ENCODE measurements at places on chromosomes 13 and 19.

- no peak for DNase-seq
Measured at GRCh38 chr19:27752530-27753184, 1460.3 kb downstream of the UQCRFS1 start.

- no peak for DNase-seq
Measured at GRCh38 chr19:55238030-55238429, 9.5 kb upstream of the TMEM86B start.

- no peak for DNase-seq
Measured at GRCh38 chr19:7654401-7654800, 14.4 kb upstream of the RETN start.

- DNase-seq = no peak
Measured at GRCh38 chr19:10861103-10861651, 10.2 kb upstream of the CARM1 start.

GRCh38 chr13:69092615-69093322 is 1014.9 kb upstream of the ATXN8OS start:
- no peak for DNase-seq

GRCh38 chr13:33480561-33480960 is 195.0 kb upstream of the STARD13 start:
- DNase-seq = no peak

- DNase-seq = no peak
Measured at GRCh38 chr13:32310134-32310706, 4.9 kb downstream of the ZAR1L start.

GRCh38 chr19:19997656-19998268 is 41.5 kb downstream of the ZNF682 start:
- peak; percentile 1 for DNase-seq

DNA sequence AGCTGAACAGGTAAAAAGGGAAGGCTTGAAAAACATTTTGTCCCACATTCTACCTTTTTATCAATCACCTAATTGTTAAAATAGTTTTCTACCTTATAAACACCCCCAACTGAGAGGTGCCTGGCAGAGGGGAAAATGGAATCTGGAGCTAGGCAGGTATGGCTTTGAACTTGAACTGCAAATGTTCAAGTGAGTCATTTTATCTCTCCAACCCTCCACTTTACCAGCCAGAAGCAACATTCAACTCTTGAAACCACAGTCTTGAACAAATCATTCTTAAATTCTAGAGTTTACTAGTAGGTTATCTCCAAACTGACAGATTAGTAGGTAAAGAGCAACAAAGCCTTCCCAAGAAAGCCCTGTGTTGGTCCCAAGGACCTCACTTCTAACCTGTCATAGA is 116.9 kb downstream of the ABCC4 start:
- no peak for DNase-seq

GRCh38 chr13:98580420-98580819 is 3.5 kb upstream of the STK24 start:
- no peak for DNase-seq

DNA sequence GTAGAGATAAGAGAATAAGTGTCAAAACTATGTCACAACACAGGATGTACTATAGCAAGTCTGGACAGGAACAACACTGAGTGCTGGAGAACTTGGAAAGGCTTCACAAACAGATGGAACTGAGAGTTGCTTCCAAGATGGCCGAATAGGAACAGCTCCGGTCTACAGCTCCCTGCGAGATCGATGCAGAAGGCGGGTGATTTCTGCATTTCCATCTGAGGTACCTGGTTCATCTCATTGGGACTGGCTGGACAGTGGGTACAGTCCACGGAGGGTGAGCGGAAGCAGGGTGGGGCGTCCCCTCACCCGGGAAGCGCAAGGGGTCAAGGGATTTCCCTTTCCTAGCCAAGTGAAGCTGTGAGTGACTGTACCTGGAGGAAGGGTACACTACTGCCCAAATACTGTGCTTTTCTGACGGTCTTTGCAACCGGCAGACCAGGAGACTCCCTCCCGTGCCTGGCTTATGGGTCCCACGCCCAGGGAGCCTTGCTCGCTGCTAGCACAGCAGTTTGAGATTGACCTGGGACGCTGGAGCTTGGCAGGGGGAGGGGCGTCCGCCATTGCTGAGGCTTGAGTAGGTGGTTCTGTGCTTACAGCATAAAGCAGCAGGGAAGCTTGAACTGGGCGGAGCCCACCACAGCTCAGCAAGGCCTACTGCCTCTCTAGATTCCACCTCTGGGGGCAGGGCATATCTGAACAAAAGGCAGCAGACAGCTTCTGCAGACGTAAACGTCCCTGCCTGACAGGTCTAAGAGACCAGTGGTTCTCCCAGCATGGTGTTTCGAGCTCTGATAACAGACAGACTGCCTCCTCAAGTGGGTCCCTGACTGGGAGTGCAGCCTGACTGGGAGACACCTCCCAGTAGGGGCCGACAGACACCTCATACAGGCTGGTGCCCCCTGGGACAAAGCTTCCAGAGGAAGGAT is 46.0 kb downstream of the USP12 start:
- DNase-seq = no peak
